ENCODE measurements at places on chromosomes 4 and X.
A peak's percentile ranks its signal among the peaks of the same experiment; 100 is the strongest.

DNA sequence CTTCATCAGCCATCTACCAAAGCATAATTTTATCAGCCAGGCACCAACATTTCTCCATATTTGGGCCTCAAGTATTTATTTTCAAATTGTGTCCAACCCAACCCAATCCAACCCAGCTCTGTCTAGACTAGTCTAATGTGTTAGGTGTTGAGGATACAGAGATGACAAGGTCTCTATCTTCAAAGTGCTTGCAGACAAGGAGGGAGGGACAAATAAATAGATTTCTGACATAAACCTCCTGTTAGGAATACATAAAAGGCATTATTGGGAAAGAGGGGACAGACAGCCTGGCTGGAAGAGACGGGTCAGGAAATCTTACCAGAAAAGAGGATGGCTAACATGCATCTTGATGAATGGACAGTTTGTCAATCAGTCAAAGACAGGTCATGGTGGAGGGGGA lies 115.4 kb upstream of the RPS6KA3 start:
- DNase-seq = no peak

DNA sequence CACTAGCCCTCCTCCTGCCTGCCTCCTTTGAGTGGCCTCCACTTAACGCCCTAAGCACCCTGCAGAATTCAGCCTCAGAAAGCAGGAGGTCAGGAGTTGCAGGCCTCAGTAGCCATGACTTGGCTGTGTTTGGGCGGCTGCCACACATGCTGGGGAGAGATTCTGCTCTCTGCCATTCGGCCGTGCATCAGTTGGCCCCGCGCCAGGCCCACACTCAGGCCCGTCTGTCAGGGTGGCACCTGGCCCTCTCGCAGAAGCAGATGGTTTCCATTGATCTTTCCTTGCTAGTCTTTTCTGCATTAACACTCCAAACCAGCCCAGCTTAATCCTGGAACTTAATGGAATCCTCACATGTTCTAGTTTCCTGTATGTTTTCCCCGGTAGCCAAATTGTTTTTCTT lies 30.7 kb upstream of the ATP6AP2 start:
- no peak for DNase-seq

- no peak for DNase-seq
Observed at GRCh38 chr4:121697564-121697963, 784 bp upstream of the ANXA5 start.

- DNase-seq = peak; percentile 44
Observed at GRCh38 chr4:48909697-48910096, 3.1 kb upstream of the OCIAD2 start.

DNA sequence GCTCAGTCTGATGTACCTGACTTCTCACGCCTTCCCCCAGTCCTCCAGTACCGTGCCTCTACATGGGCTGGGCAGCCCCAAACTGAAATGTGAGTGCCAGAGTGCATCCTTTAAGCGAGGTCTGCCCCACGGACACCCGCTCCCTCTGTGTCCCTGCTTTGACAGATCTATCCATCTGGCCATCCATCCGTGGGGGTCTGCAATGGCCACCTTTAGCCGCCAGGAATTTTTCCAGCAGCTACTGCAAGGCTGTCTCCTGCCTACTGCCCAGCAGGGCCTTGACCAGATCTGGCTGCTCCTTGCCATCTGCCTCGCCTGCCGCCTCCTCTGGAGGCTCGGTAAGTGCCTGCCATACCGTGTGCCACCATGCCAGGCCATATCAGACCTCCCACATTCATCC lies 827 bp downstream of the PORCN start:
- no peak for DNase-seq

GRCh38 chr4:79049840-79050540 lies 110.8 kb upstream of the PAQR3 start:
- no peak for DNase-seq

DNA sequence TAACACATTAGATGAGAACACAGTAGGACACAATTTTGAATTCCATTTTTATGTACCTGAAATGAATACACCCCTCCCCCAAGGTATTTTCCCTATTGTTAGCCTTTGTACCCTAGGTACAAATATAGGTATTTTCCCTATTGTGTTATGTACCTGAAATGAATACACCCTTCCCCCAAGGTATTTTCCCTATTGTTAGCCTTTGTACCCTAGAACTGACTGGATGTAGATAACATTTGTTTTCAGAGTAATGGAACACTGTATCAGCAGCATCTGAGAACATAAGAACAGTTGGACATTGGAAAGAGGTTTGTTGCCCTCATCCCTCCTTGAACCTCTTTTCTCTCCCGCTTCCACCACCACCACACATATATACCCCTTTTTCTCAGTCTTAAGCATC lies 37.6 kb downstream of the YIPF6 start:
- DNase-seq = no peak

DNA sequence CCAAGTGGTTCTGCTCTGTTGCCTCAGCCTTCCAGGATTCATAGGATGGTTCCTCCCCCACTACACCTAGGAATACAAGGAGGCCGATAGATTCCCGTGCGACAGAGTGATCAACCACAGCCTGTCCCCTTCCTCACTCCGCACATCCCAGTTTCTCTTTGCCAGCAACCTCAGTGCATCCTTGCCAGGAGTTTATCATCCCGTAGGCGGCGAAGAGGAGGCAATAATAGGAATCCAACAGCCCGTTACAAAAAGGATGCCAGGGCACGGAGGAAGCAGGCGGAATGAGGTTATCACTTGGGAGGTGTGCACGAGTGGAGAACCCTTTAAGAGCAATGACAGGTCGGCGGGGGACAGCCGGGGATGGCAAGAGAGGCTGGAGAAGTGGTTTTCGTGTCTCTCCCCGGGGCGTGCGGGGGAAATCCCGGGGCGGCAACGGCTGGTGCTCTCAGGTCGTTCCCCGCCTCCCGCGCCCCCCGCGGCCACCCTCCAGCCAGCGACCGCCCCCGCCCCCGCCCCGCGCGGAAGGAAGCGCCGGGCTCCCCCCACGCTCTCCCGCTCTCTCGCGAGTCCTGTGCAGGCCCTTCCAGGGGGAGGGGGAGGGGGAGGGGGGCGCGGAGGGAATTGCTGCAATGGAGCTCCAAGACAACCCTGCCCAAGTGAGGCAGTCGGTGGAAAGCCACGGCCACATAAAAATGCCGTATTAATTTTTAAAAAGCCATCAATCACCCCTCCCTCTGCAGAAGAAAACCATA lies 1.6 kb downstream of the PPP3CA start:
- peak; percentile 54 for DNase-seq

DNA sequence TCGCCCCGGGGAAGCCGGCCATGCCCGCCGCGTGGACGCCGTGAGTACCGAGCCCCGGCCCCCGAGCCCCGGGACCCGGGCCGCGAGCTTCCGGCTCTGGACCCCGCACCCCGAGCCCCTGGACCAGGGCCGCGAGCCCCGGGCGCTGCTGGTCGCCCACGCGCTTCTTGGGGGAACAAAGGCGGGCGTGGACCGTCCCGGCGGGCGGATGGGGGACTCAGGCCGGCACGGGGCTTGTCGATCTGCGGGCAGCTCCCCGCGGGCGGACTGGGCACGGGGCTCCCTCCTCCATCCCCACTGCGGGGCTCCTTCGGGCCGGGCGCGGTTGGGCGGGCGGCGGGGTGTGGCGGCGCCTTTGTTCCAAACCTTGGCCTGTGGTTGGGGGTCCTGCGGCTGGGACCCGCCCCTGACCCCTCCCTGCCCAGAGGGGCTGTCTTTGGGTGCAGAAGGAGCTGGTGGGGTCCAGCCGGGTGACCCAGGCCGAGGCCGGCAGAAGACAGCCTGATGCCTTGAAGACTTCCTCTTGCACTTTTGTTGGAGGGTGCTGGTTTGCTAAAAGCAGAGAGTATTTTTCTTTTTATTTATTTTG lies 25.2 kb upstream of the ADD1 start:
- DNase-seq = no peak

DNA sequence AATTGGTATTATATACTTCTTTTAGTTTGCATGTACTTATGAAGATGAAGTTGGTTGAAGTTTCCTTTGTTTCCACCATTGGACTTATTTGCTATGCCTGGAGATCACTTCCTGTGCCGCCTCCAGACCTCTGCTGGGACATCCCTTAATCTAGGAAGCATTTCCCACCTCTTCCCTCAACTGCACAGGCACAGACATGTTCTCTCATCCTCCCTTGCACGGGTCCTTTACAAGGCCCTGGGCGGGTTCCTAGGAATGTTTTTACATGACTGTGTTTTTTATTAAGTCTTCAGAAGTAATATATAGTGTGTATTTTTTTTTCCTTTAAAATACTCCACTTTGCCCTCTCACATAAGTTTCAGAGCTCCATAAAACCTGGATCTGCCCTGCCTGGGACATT lies 51.0 kb downstream of the TMEM131L start:
- DNase-seq = no peak

- no peak for DNase-seq
Observed at GRCh38 chr4:110152386-110152785, 46.0 kb downstream of the ELOVL6 start.

DNA sequence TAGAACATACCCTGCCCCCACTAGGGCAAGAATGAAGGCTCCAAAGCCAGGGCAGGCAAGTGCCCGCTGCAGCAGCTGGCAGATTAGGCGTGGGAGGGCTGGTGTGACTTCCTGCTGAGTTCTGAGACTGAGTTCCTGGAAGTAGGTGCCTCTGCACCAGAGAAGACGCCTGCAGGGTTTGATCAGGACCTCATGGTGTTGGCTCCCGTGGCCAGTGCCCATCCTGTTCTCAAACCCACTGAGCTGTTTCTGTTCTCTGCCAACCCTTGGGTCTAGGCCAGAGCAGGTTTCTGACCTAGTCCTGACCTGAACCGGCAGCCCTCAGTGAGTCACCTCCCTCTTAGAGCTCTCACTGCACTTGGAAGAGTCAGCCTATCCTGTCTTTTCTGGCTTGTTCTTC lies 220.7 kb downstream of the HS6ST2 start:
- DNase-seq = peak; percentile 6

DNA sequence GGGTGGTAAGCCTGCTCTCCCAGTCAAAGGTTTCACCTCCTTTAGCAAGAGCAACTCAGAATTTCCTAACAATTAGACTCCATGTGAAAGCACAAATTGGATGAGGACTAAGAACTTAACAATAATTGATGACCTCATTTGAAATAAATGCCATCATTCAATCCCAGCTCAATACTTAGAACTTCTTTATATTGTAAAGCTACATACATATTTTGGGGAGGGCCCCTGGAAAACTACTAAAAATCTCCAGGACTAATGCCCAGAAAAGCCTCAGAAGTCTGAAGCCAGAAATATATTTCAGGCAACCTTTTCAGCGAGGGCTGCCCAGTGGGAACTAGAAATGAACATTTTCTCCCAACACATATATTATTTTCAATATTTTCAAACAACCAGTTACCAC lies 38.1 kb downstream of the AMOT start:
- no peak for DNase-seq

GRCh38 chrX:127177966-127178365 lies 358.4 kb downstream of the PRR32 start:
- no peak for DNase-seq

GRCh38 chr4:154078504-154079350 lies 289.8 kb upstream of the SFRP2 start:
- DNase-seq = no peak

GRCh38 chr4:134470544-134470943 lies 269.0 kb upstream of the PABPC4L start:
- no peak for DNase-seq

- no peak for DNase-seq
Observed at GRCh38 chrX:152136312-152136711, 2.1 kb downstream of the MAGEA10 start.

- DNase-seq = no peak
Observed at GRCh38 chr4:1547856-1548826, 136.0 kb downstream of the FAM53A start.

- DNase-seq = no peak
Observed at GRCh38 chr4:146648461-146648783, 9.7 kb downstream of the POU4F2 start.
